Colonic mucosa (tissue), 4 donors: ENCODE measurements at places on chromosomes 4 and X.

DNA sequence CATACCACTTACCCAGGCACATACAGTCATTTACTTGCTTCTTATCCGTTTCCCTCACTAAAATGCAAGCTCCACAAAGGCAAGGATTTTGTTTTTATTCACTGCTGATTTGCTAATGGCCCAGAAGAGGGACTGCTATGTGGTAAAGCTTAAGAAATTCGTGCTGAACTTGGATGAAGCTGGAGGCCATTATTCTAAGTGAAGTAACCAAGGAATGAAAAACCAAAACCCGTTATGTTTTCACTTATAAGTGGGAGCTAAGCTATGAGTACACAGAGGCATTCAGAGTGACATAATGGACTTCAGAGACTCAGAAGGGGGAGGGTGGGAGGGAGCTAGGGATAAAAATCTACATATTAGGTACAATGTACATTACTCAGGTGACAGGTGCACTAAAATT, 47.2 kb downstream of the RAB33B start:
- H3K4me3 ChIP-seq, result no peak overlapping the region
- no peak for DNase-seq
- no peaks in the 10 kb centered on the region for H3K36me3 ChIP-seq
- no peaks in the 10 kb centered on the region for H3K27me3 ChIP-seq
- H3K4me1 ChIP-seq, result no peaks in the 10 kb centered on the region

DNA sequence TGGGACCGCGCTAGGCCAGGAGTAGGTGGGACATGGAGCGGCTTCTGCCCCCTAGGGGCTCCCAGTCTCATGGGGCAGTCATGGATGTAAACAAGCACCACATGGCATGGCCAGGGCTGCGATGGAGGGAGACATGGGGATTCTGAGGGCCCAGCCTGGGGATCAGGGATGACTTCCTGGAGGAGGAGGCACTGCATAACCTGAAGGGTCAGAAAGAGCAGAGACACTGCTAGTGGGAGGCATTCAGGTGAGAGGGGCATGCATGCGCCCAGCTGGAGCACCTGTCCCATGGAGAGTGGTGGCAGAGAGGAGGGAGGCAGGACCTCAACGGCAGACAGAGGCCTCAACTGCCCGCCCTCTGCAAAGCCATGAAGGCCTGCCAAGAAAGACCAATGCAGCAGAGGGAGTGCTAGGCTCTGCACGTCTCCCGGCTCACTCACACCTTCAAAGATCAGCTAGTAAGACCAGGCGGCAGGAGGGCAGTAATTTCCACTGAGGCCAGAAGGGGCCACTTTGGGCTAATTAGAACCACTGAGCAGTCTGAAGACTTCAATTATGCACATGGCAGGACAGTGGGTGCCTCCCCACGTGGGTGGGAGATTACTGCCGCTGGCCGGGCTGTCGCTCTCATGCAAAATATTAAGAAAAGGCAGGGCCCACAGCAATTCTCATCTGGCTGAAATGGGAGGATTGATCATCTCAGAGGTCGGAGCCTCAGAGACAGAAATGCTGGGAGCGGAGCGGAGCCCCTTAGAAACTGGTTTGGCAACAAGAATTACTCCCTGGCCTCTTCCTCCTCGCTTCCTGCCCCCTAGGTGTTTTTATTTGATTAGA, 69.6 kb downstream of the PPP2R2C start:
- no peak for DNase-seq
- no peaks in the 10 kb centered on the region for H3K4me1 ChIP-seq
- no peaks in the 10 kb centered on the region for H3K27me3 ChIP-seq
- no peak overlapping the region for H3K27ac ChIP-seq

DNA sequence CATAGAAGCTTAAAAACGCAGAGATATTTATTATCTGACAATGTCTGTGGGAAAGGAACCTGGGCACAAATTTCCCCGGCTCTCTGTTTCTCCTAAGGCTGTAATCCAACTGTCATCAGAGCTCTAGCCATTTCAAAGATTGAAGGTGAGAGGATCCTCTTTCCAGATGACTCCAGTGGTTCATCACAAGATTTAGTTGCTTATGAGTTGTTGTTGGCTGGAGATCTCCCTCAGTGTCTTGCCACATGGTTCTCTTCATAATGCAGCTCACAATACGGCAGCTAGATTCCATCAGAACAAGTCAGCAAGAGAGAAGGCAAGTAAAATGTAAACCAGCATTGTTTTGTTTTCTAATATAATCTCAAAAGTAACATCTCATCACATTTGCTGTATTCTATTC, 369.4 kb downstream of the GASK1B start:
- DNase-seq, result no peak
- H3K4me3 ChIP-seq, result no peak overlapping the region
- no peak overlapping the region for H3K27ac ChIP-seq
- no peaks in the 10 kb centered on the region for H3K36me3 ChIP-seq

DNA sequence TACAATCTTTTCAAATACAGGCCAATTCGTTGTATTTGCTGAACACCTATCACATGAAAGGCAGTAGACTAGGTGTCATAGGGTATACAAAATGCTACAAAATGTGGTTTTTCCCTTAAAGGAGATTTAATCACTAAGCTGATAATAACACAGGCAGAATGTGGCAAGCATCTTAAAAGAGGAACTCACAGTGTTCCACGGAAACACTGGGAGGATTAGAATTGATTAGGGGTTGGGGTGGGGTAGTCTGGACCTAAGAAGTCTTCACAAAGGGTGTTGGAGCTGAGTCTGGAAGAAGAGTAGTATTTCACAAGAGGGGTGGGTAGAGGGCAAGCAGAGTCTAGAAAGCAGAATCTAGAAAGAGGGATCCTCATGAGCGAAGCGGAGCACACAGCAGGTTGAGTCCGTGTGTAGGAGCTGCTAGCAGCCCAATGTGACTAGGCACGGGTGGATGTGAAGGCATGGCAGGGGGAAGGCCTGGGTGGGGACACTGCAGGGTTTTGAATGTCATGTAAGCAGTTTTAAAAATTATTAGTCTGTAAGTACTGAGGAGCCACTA, 123.6 kb downstream of the MGST2 start:
- H3K4me3 ChIP-seq, result no peak overlapping the region
- H3K36me3 ChIP-seq, result no peaks in the 10 kb centered on the region
- H3K27ac ChIP-seq, result no peak overlapping the region
- no peaks in the 10 kb centered on the region for H3K4me1 ChIP-seq
- no peak for DNase-seq

DNA sequence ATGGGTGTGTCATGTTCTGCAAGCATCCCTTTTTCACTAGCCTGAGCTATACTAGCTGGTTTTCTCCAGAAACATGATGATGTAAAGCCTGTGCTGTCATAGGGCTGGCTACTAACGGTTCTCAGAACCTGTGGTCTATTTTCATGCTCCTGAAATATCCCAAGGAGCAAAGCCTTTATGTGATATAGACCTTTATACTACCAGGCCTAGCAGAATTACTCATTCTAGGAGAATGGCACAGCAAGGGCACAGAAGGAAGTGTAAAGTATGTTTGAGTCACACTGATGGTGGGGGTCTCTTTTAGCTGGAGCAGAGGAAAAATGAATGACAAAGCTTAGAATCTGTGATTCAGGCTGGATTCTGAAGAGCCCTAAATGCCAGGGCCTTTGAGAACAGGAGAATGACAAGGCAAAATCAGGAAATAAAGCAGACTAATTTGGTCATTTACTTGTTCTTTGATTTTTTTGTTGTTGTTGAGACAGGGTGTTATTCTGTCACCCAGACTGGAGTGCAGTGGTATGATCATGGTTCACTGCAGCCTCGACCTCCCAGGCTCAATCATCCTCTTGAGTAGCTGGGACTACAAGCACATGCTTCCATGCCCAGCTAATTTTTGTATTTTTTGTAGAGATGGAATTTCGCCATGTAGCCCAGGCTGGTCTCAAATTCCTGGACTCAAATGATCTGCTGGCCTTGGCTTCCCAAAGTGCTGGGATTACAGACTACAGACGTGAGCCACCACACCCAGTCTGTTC, 11.8 kb downstream of the TCEAL1 start:
- no peaks in the 10 kb centered on the region for H3K4me1 ChIP-seq
- H3K27ac ChIP-seq, result no peak overlapping the region
- H3K27me3 ChIP-seq, result no peaks in the 10 kb centered on the region

- H3K27ac ChIP-seq, result no peak overlapping the region
- H3K27me3 ChIP-seq, result no peaks in the 10 kb centered on the region
- H3K4me1 ChIP-seq, result no peaks in the 10 kb centered on the region
- H3K36me3 ChIP-seq, result no peaks in the 10 kb centered on the region
These were observed 13.3 kb upstream of the DCK start for GRCh38 chr4:70980196-70980595.

- H3K27ac ChIP-seq, result no peak overlapping the region
- no peaks in the 10 kb centered on the region for H3K36me3 ChIP-seq
- H3K27me3 ChIP-seq, result no peaks in the 10 kb centered on the region
- H3K4me1 ChIP-seq, result no peaks in the 10 kb centered on the region
- no peak overlapping the region for H3K4me3 ChIP-seq
These were observed 18.2 kb upstream of the PLAC1 start for GRCh38 chrX:134676436-134676835.

DNA sequence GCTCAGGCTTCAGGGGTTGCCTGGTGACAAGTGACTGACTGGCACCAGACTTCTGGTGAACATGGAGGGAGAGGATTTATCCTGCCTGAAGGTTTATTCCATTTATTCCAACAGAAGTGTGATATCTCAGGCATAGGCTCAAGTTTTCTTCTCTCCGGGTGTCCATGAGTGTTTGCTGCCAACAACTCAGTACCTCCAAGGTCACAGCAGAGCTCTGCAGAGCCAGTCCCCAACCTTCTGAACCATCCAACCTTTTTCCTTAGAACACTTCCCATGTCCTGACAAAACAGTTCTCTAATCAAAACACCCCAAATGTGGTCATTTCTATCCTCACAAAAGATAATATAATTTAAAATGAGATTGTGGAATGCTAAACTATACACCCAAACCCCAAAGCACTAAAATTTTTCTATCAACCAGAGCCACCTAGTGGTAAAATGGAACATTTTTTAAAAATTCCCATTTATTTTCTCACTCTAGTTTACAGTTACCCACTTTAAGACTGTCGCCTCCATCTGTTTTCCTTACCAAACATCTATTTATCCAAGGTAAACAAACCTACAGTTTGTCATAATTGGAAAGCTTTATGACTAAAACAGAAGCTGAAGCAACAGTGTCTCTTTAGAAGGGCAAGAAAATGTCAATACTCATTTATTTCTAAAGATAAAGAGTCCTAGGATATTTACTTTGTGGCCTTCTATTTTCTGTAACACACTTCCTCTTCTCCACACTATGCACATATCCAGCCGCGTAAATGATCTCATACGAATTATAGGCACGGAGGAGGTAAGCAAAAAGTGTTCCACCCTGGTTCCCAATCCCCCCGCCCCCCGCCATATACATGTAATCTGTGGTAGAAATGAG, 39.5 kb downstream of the TMEM154 start:
- no peak for DNase-seq
- H3K27ac ChIP-seq, result no peak overlapping the region
- H3K36me3 ChIP-seq, result no peaks in the 10 kb centered on the region
- H3K4me1 ChIP-seq, result no peaks in the 10 kb centered on the region
- H3K4me3 ChIP-seq, result no peak overlapping the region

GRCh38 chr4:124636788-124637187, 75.7 kb downstream of the ANKRD50 start:
- no peak overlapping the region for H3K4me3 ChIP-seq
- H3K27ac ChIP-seq, result no peak overlapping the region
- no peaks in the 10 kb centered on the region for H3K27me3 ChIP-seq
- no peaks in the 10 kb centered on the region for H3K36me3 ChIP-seq

DNA sequence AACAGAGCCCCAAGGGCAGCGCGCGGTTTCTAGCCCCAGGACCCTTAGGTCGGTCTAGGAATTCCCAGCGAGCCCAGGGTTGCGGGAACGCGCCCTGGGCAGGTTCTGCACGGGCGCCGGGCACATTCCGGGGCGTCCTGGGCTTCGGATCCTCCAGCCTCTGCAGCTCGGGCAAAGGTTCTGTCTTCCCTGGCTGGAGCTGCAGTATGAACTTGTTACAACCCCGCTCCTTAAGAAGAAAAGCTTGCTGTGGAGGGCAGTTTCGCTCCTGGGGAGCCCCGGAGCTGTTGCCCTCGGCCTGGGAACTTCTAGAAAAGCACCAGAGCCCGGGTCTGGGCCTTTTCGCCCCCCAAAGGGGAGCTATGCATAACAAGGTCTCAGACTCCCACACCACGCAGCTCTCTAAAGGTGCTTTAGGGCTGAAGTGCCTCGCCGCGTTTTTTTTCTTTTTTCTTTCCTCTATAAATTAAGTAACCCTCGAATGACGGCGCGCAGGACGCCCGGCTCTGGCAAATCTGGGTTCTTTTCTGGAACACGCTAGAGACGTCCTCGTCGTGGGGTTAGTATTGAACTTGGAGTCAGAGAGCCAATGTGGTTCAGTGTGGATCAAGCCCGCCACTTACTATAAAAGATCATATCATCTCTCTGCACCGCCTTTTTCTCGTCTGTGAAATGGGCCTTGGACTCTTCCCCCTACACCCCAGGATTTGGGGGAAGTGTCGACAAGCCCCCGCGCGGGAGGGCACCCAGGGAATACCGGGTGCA, 5.7 kb downstream of the MSX1 start:
- H3K4me3 ChIP-seq, result no peak overlapping the region
- no peaks in the 10 kb centered on the region for H3K36me3 ChIP-seq
- no peak overlapping the region for H3K27ac ChIP-seq
- peaks cover 99% of the 10 kb centered on the region for H3K27me3 ChIP-seq
- DNase-seq, result no peak

GRCh38 chr4:105936901-105937300, 41.6 kb downstream of the NPNT start:
- H3K27me3 ChIP-seq, result no peaks in the 10 kb centered on the region
- no peak for DNase-seq
- no peak overlapping the region for H3K27ac ChIP-seq
- no peak overlapping the region for H3K4me3 ChIP-seq
- H3K36me3 ChIP-seq, result no peaks in the 10 kb centered on the region

DNA sequence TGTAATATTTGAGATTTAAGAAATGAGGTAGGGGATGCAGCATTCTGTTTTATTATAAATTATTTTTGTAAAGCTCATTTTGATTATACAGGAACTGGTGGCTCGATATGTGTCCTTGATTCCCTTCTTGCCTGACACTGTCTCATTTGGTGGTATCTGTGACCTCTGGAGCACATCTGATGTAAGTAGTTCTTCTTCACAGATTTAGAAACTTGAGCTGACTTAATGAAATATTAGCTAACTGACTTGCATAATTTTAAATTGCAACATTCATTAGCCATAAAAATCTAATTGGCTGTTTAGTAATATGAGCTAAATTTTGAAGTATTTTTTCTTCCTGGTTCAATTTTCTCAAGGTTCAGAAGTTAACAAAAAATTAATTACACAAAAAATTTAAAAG, 69.1 kb downstream of the FBXL5 start:
- no peak overlapping the region for H3K27ac ChIP-seq
- DNase-seq, result no peak
- no peaks in the 10 kb centered on the region for H3K4me1 ChIP-seq
- H3K27me3 ChIP-seq, result no peaks in the 10 kb centered on the region

- H3K4me3 ChIP-seq, result peak overlapping the region; percentile 67
- DNase-seq, result no peak
- no peaks in the 10 kb centered on the region for H3K27me3 ChIP-seq
- H3K4me1 ChIP-seq, result no peaks in the 10 kb centered on the region
These were observed 476 bp upstream of the GDI1 start for GRCh38 chrX:154436374-154436982.

DNA sequence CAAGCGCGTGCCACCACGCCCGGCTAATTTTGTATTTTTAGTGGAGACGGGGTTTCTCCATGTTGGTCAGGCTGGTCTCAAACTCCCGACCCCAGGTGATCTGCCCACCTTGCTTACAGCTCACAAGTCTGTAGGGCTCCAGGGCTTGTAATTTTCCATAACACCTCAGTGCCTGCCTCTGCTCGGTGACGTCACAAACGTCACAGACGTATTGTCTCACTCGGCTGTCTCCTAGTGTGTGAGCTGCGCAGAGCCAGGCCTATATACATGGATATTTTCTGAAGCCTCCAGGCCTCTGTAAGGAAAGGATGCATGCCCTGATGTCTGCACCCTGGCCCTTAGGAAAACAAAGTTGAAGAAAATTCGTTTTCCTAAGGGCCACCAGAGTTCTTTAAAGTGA, 8.6 kb upstream of the NKRF start:
- DNase-seq, result no peak
- H3K27me3 ChIP-seq, result no peaks in the 10 kb centered on the region
- no peaks in the 10 kb centered on the region for H3K36me3 ChIP-seq
- no peaks in the 10 kb centered on the region for H3K4me1 ChIP-seq
